ENCODE measurements at places on chromosomes 5 and 9. TPM values are rescaled to one million over a fixed set of nuclear protein-coding genes. Genes with fewer than 3 reads are reported as not detected.

The PLEKHG4B gene
- total RNA-seq = not detected

The ARL14EPL gene
- total RNA-seq = 1.0 TPM

The MVB12B gene
- 26.9 TPM for total RNA-seq

The STKLD1 gene
- total RNA-seq = 0.92 TPM

The TCOF1 gene
- total RNA-seq = 38.7 TPM

The TMEM215 gene
- total RNA-seq = not detected

The SLC4A9 gene
- total RNA-seq = not detected
